ENCODE measurements at places on chromosomes 2 and 18.

- DNase-seq = no peak
These were observed 25.1 kb upstream of the ALK start for GRCh38 chr2:29946505-29946904.

DNA sequence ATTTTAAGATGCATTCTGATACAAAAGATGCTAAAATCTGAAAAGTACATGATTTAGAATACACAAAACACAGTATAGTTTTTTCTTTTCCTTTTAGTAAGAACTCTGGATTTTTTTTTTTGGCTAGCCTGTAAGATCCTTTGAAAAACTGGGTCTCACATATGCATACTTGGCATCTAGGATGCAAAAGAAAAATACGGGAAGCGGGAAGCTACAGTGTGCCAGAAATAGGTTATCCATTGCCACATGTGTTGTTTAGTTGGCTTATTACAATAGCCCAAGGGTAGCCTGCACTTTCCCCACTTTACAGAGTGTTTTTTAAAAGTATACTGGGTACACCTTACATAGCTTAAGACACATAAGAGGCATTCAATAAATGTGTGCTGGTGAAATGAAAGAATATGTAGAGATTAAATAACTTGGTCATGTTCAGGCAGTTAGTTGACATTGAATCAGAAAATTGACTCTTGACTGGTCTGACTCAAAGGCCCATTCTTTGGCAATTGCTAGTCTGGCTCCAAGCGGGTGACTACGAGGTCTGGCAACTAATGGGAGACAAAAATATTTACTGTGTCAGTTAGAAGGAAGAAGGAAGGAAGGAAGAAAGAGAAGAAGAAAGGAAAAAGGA, 286.8 kb upstream of the TRIB2 start:
- no peak for DNase-seq

GRCh38 chr2:237223201-237223861, 137.6 kb downstream of the COPS8 start:
- no peak for DNase-seq

DNA sequence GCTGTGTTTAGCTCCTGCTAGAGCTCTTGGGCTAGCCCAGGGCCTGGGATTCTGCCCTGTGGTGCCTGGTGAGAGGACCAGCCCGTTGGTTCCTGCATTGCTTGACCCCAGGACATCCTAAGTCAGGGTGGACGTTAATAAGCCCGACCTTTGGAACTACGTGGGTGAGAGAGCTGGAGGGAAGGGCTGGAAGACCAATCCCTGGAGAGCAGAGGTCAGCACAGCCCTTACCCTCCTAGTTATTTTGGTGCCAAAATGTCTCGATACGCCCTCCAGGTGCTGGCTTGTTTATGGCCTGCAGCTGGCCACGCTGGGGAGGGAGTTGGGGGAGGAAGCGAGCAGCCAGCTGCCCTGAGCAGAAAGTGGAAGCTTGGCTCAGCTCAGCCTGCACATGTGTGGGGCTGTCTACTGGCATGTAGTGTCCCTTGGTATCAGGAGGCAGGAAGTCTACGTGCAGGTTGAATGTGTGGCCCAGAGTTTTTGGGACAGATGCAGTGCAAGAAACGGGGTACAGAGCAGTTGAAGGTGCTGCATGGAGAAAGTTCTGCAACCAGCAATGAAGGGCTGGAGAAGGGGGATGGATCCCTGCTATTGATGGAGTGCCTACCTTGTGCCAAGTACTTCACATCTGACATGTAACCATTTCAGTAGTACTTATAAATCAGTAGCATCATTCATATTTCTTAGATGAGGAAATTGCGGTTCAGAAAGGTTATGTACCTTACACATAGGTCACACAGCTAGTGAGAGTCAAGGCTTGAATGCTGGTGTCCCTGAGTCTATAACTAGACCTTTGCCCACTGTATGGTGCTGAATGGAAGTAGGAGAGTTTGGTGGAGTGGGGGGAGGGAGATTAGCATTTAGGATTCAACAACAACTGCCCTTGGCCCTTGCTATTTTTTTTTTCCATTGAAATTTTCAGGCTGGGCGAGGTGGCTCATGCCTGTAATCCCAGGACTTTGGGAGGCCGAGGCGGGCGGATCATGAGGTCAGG, 5.0 kb upstream of the DGKD start:
- no peak for DNase-seq

DNA sequence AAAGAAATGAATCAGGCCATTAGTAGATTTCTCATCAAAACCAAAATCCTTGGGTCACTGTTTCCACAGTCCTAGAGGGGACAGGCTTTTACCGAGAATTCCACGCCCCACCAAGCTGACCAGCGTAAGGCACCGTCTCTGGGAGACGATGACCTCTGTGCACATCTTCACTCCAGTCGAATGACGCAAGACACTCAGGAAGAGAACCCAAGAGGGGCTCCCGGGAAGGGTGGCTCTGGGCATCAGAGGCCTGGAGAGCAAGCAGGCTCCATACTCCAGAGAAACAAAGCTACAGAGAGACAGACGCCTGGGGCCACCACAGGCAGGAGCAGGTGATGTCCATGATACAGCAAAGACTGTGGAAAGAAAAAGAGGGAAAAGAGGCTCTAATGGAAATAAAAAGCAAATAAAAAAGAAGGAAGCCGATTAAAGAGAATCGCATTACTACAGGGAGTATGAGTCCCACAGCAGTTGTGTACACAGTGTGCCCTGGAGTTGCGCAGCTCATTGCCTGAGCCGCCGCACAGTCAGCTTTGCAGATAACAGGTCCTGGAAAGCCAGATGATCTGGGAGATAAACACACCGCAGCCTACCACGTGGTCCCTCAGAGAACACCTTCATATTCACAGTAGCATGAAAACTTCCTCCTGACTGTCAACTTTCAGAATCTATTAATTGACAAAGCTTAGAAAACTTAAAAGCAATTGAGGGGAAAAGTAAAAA, 572.7 kb upstream of the SALL3 start:
- DNase-seq = no peak

Measured in activated naive CD4-positive, alpha-beta T cell (primary cell).